ENCODE measurements at places on chromosomes 5 and 9. TPM values are rescaled to one million over a fixed set of nuclear protein-coding genes. Genes with fewer than 3 reads are reported as not detected.

SLC27A6 gene
- not detected for total RNA-seq

PGM5 gene
- total RNA-seq: not detected

GRM6 gene
- not detected for total RNA-seq

IL13 gene
- total RNA-seq: 2.7 TPM

OSTF1 gene
- 108 TPM for total RNA-seq

GADD45G gene
- 4.5 TPM for total RNA-seq

MPDZ gene
- total RNA-seq: not detected

All from activated naive CD4-positive, alpha-beta T cell treated with anti-CD3 and anti-CD28 coated beads, Interleukin-2, amount 10 ng/mL, durations not matched to agents 5 hours and 36 hours (primary cell).